ENCODE measurements at places on chromosomes 12 and 14. TPM values are rescaled to one million over a fixed set of nuclear protein-coding genes. Genes with fewer than 3 reads are reported as not detected.

NKX2-1 gene
- not detected for polyA plus RNA-seq

MGAT4C gene
- polyA plus RNA-seq, result 0.22 TPM

TMEM121 gene
- 2.6 TPM for polyA plus RNA-seq

FAR2 gene
- polyA plus RNA-seq, result 1.5 TPM

HSPA2 gene
- polyA plus RNA-seq, result 6.0 TPM

RPL41 gene
- polyA plus RNA-seq, result 6,348 TPM

CHFR gene
- polyA plus RNA-seq, result 19.1 TPM

RPL10L gene
- not detected for polyA plus RNA-seq

SERPINA10 gene
- polyA plus RNA-seq, result 0.07 TPM

CLEC7A gene
- 12.8 TPM for polyA plus RNA-seq

OAS2 gene
- polyA plus RNA-seq, result 2.2 TPM

C14orf39 gene
- not detected for polyA plus RNA-seq

LTBP2 gene
- polyA plus RNA-seq, result 18.4 TPM

NR1H4 gene
- 0.67 TPM for polyA plus RNA-seq

KRT6C gene
- polyA plus RNA-seq, result 0.56 TPM

RNF212B gene
- 0.14 TPM for polyA plus RNA-seq

PRR4 gene
- polyA plus RNA-seq, result 1.0 TPM

GPR84 gene
- 3.5 TPM for polyA plus RNA-seq

KRT6A gene
- 0.43 TPM for polyA plus RNA-seq

TM7SF3 gene
- polyA plus RNA-seq, result 24.9 TPM

USP44 gene
- 0.45 TPM for polyA plus RNA-seq

GYS2 gene
- 0.56 TPM for polyA plus RNA-seq

GPD1 gene
- 1,308 TPM for polyA plus RNA-seq

DEPDC4 gene
- 0.39 TPM for polyA plus RNA-seq

LRRIQ1 gene
- polyA plus RNA-seq, result not detected

APOF gene
- 0.03 TPM for polyA plus RNA-seq

CELA1 gene
- polyA plus RNA-seq, result not detected

CARMIL3 gene
- 0.10 TPM for polyA plus RNA-seq

C12orf75 gene
- 15.2 TPM for polyA plus RNA-seq

MYF5 gene
- polyA plus RNA-seq, result not detected

NTS gene
- 1.0 TPM for polyA plus RNA-seq

IL31 gene
- not detected for polyA plus RNA-seq

BEST3 gene
- 0.24 TPM for polyA plus RNA-seq

LRP1 gene
- 116 TPM for polyA plus RNA-seq

BCL11B gene
- 0.28 TPM for polyA plus RNA-seq

KITLG gene
- polyA plus RNA-seq, result 13.0 TPM

TSHR gene
- 0.12 TPM for polyA plus RNA-seq

RITA1 gene
- polyA plus RNA-seq, result 8.4 TPM

ALX1 gene
- not detected for polyA plus RNA-seq

GUCY2C gene
- not detected for polyA plus RNA-seq

CLEC4C gene
- polyA plus RNA-seq, result not detected

SPATS2 gene
- 13.4 TPM for polyA plus RNA-seq

DPPA3 gene
- polyA plus RNA-seq, result not detected

DBX2 gene
- polyA plus RNA-seq, result not detected

PLCZ1 gene
- polyA plus RNA-seq, result not detected

Data from adipose tissue (tissue), 3 donors.